ENCODE measurements at places on chromosomes 5 and 9.

GRCh38 chr9:131534721-131535237 lies 3.7 kb upstream of the UCK1 start:
- no peak for DNase-seq

- DNase-seq: no peak
These were observed 19.7 kb upstream of the TERT start for GRCh38 chr5:1314564-1314982.

GRCh38 chr5:163387589-163388343 lies 49.6 kb upstream of the CCNG1 start:
- no peak for DNase-seq

- DNase-seq: no peak
These were observed 120.7 kb downstream of the DOCK8 start for GRCh38 chr9:335373-335772.

DNA sequence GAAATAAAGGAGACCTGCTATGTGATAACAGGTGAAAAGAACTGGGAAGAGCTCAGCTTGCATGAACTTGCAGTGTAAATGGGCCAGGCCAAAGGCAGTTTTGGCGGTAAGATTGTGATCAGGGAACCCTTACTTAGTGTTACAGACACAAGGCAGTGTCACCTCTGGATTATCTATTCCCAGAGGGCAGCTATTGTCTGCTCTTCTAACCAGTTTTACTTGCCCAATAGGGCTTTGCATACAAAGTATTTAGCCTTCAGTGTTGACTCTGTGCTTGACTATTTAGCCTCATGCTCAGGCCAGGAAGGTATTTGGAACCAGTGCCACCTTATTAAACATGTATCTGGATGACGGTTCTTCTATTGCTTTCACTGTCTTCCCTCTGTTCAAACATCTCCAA lies 38.3 kb downstream of the GDNF start:
- DNase-seq: no peak

DNA sequence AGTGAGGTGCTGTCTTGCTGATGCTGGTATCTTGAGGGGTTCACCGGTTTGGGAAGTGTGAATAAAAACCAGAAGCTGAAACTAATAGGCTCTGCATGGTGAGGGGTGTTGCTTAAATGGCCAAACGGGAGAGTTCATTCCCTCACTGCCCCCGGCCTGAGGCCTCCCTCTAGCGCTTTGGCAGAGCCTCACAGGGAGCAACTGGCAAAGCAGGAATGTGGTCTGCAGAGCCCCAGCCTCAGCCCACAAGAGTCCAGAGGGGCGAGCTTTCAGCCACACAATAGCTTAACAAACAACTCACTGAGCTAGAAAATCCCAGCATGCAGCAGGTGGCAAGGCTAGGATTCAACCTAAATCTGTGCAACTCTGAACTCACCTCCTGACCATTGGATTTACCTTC lies 234.8 kb downstream of the MED10 start:
- DNase-seq: no peak

GRCh38 chr5:39947657-39948056 lies 522.9 kb upstream of the DAB2 start:
- peak; percentile 24 for DNase-seq

DNA sequence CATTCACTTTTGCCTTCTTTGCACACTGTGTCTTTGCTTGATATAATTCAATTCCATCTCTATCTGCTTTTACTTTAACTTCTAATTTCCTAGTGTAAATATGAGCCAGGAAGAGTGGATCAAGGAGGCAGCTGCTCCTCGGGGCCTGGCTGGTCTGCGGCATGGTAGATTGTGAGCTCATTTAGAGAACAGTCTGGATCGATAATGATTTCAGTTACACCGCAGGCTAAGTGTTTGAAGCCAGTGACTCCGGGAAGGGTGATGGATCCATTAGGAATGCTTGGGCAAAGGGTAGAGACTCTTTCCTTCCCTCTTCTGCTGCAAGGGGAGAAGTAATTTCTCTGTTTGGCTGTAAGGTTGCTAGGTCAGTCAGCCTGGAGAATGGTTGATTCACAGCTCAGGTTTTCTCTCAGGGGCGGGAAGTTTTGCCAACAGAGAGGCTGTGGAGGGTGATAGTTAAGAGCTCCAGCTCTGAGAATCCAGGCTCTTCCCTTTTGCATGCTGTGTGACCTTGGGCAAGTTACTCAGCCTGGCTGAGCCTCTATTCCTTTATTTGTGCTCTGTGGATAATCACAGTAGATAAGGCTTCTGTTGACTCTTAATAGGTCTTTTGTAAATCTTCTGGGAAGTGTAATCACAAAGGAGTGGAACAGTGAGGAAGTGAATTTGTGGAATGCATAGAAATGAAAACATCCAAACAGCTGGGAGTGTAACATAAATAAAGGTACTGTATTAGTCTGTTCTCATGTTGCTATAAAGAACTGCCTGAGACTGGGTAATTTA lies 99.1 kb downstream of the PTTG1 start:
- DNase-seq: no peak

- DNase-seq: peak; percentile 11
These were observed 28.1 kb downstream of the SLIT3 start for GRCh38 chr5:169272731-169273427.

Measured in astrocyte of the cerebellum (primary cell).